Lung (tissue), 17 donors: ENCODE measurements at places on chromosomes 16 and 17.

DNA sequence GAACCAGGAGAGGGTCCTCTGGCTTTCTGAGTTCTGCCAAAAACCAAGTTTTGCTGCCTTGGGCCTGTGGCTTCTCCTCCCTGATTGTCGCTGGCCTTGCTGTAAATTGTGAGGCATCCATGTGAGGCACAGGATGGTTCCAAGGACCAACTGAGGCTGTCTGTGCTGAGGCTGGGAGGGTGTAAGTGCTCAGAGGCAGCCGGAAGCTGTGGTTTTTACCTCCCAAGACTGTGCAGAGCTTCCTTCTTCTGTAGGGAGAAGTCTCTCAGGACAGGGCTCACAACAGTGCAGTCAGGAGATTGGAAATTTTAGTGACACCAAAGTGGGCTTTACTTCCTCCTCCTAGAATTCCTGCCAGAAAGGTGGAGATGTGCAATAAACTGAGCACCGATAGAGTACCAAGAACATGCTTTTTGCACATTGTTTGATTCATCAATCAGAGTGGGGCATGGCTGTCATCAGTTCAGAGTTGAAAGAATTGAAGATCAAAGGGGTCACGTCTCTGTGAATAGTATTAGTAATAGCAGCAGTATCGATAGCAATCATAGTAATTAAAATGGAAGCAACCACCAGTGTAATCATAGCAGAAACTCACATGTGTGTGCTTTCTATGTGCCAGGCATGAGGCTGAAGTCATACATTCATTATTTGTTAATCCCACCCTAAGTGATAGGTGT lies 467.1 kb downstream of the WWOX start:
- no peaks in the 10 kb centered on the region for H3K27me3 ChIP-seq
- DNase-seq, result no peak
- no peaks in the 10 kb centered on the region for H3K4me1 ChIP-seq

GRCh38 chr17:65627891-65628643 lies 66.6 kb upstream of the AXIN2 start:
- H3K4me3 ChIP-seq, result no peak overlapping the region
- H3K27ac ChIP-seq, result no peak overlapping the region
- DNase-seq, result peak; percentile 27
- peaks cover 4% of the 10 kb centered on the region for H3K4me1 ChIP-seq
- H3K27me3 ChIP-seq, result no peaks in the 10 kb centered on the region
- no peaks in the 10 kb centered on the region for H3K36me3 ChIP-seq

DNA sequence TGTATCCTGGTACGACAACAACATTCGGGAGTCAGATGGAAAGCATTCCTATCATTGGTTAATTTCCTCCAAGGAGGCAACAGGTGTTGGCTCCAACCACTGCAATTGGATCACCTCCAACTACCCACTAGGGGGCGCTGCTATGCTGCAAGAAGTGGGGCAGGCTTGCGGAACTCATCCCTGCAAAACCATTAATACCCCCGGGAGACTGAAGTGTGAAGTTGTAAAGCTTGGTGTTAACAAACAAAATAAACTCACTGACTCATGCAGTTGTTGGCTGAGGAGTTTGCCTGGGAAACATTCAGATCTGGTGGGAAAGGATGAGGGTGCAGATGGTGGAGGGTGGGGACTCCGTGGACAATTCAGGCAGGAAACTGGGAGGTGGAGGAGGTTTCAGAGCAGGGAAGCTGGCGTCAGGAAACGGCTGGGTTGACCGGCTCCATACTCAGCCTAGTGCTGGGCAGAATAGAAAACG lies 84.9 kb downstream of the HS3ST2 start:
- DNase-seq, result peak; percentile 64
- H3K36me3 ChIP-seq, result no peaks in the 10 kb centered on the region
- no peaks in the 10 kb centered on the region for H3K27me3 ChIP-seq

- H3K4me3 ChIP-seq, result no peak overlapping the region
- H3K27ac ChIP-seq, result no peak overlapping the region
- H3K27me3 ChIP-seq, result no peaks in the 10 kb centered on the region
- H3K4me1 ChIP-seq, result peaks cover 2% of the 10 kb centered on the region
Measured at GRCh38 chr17:44236444-44236991, 17.0 kb upstream of the UBTF start.

DNA sequence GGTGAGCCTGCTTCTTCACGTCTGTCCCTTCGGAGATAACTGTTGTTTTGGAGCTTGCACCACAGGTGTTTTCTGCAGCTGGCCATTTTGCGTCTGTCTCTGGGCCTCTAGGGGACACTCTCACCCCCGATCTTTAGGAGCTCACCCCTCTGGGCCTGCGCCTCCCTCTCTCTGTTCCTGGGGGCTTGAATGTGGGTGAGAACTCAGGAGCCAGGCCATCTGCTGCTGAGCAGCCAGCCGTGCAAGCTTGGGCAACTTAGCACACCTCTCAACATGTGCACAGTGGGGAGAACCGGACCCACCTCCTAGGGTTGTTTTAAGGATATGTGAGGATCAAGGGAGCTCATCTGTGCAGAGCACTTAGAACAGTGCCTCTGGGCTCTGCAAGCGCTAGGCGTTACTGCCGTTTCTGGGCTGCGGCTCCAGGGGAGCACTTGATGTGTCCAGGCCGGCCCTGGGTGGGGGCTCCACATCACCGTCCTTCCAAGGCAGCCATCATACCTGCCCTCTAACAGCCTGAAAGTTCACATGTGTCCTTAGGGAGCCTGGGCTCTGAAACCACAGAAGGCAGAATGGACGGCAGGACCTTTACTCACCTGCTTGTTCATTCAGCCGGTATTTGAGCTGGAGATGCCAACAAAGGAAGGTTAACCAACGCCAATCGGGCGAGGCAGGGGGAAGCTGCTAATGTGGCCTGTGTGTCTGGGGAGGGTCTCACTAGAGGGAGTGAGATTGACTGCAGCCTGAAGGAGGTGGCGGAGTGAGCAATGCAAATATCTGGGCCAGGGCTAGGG lies 66.3 kb downstream of the MRC2 start:
- DNase-seq, result no peak
- H3K4me3 ChIP-seq, result no peak overlapping the region
- H3K36me3 ChIP-seq, result no peaks in the 10 kb centered on the region
- H3K27ac ChIP-seq, result no peak overlapping the region
- no peaks in the 10 kb centered on the region for H3K27me3 ChIP-seq

DNA sequence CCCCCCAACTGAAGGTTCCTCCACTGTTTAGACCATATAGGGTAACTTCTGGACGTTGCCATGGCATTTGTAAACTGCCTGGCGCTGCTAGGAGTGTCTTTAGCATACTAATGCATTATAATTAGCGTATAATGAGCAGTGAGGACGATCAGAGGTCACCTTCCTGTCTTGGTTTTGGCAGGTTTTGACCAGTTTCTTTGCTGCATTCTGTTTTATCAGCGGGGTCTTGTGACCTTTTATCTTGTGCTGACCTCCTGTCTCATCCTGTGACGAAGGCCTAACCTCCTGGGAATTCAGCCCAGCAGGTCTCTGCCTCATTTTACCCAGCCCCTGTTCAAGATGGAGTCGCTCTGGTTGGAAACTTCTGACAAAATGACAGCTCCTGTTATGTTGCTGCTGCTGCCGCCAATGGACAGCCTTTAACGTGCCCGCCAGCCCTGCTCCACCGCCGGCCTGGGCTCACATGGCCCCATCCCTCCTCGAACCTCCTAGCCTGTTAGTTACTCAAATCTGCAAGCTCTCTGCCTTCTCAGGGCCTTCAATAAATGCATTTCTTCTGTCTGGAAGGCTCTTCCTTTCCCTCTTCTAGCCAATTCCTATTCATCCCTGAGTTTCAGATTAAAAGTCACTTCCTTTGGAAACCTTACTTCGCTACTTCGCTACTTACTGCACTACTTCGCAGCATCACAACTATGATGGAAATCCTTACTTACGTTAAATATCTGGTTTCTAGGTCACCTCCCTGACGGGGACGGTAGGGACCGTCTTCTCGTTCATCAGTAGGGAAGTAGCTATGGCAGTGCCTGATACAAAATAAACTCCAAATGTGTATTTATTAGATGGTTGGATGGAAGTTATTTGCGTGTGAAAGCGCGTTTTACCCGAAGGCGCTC lies 640 bp upstream of the NAGLU start:
- H3K4me1 ChIP-seq, result peaks cover 28% of the 10 kb centered on the region
- H3K36me3 ChIP-seq, result peaks cover 3% of the 10 kb centered on the region
- peak overlapping the region; percentile 98 for H3K27ac ChIP-seq
- DNase-seq, result no peak
- peak overlapping the region; percentile 42 for H3K4me3 ChIP-seq

DNA sequence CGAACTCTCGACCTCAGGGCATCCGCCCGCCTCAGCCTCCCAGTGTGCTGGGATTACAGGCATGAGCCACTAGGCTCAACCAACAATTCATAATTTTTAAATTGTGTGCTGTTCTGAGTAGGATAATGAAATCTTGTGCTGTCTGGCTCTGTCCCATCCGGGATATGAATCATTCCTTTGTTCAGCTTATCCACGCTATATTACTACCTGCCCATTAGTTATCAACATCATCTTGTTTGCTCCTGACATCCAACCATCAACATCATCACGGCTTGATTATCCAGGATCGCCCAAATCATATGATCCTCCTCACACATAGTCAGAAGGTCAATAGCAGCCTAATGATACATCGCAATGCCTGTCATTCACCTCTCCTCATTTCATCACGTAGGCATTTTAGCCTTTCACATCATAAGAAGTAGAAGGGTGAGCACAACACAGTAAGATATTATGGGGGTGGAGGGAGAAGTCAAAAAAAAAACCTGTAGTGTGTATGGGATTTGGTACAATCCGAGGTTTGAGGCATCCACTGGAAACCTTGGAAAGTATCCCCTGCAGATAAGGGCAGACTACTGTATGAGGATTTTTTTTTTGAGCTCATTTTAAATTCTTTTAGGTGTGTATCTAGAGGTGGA lies 77.0 kb upstream of the SIAH1 start:
- H3K27ac ChIP-seq, result no peak overlapping the region
- no peaks in the 10 kb centered on the region for H3K36me3 ChIP-seq
- H3K4me1 ChIP-seq, result no peaks in the 10 kb centered on the region
- H3K27me3 ChIP-seq, result no peaks in the 10 kb centered on the region

DNA sequence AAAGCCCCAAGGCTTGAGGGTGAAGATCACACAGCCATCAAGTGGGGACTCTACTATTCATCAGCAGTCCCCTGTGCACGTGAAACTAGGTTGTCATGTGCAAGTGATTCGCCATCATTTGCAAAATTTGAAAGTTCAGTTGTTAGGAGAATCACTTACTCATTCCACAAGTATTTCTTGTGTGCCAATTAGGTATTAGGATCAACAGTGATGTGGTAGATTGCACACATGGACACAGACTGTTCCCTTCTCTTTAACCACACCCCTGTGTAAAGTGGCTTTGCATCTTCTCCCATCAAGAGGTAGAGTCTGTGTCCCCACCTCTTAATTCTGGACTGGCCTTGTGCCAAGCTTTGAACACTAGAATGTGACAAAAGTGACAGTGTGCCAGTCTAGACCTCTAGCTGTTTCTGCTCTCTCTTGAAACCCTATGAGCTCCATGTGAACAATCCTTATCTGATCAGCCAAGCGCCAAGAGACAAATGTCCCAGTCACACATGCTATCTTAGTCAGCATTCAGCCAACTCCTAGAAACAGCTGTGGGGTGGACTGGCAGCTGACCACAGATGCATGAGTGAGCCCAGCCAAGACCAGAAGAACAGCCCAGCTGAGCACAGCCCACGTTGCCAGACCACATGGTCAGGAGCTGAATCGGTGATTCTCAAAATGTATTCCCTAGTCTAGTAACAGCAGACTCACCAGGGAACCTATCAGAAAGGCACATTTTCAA lies 31.5 kb upstream of the SHISA9 start:
- H3K27me3 ChIP-seq, result no peaks in the 10 kb centered on the region
- no peak overlapping the region for H3K27ac ChIP-seq
- H3K36me3 ChIP-seq, result no peaks in the 10 kb centered on the region
- DNase-seq, result no peak
- H3K4me3 ChIP-seq, result no peak overlapping the region

DNA sequence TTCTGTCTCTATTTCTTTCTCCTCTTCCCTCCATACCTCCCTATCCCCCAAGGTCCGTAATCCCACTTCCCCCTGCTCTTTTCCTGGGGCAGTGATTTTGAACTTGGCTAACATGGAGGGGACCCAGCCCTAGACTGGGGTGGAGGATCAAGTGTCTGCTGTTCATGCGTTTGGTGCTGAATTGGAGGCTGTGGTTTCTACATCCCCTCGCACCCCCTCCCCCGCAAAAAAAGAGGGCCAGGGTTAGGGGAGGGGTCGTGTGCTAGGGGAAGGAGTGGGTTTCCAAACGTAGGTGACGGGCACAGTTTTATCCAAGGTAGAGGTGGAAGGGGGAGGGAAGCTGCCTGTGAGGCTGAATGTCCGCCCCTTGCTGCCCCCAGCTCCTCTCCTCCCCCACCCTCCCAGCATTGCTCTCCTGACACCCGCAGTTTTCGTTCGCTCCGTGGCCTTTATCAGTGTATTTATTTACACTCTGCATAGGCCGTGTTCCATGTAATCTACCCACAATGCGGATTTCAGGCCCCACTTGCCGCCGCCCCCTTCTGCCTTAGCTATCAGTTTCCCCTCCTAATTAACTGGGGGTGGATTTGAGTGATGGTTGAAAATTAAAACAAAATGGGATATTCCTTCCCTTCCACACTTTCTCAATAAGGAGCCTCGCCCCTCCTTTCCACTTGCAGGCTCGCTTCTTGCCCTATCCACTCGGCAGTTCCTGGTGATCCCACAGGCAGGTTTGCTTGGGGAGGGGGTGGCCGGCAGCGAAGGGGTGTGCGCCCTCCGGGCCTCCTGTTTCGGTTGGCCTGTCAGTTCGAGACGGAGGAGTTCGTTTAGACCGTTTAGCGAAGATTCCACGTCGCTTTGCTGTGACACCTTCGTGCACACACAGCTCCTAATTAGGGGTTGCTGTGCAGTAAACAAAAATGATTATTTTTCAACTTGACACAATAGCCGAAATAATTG lies 2.0 kb downstream of the GNAO1 start:
- H3K4me1 ChIP-seq, result no peaks in the 10 kb centered on the region
- H3K27ac ChIP-seq, result no peak overlapping the region
- H3K4me3 ChIP-seq, result no peak overlapping the region
- H3K36me3 ChIP-seq, result no peaks in the 10 kb centered on the region
- peak; percentile 73 for DNase-seq
- H3K27me3 ChIP-seq, result peaks cover 6% of the 10 kb centered on the region

DNA sequence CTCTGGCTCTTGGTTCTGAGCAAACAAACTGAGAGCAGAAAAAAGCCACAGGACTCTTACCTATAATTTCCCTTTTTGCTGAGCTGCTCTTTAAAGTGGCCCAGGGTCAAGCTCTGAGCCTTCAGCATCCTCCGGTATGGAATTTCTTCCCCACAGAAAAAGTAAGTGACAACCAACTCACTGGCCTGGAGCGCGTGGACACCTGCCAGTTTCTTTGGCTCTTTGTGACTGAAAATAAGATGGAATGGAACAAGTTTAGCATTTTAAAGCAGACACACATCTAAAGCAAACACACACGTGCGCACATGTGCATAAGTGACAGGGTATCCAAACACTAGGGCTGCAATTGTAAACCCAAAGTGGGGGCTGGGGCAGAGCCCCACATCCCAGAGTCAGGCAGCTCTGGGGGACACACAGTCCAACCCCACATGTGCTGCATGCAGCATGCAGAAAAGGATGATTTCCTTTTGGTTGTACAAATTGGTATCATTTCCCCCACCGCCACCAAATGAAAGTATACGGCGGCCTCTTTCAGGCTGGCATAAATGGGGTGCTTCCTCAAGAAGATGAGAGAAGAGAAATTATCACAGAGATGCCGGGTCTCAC lies 27.5 kb downstream of the AXIN2 start:
- H3K27ac ChIP-seq, result no peak overlapping the region
- H3K36me3 ChIP-seq, result peaks cover 68% of the 10 kb centered on the region
- H3K4me3 ChIP-seq, result no peak overlapping the region
- H3K27me3 ChIP-seq, result no peaks in the 10 kb centered on the region
- peaks cover 5% of the 10 kb centered on the region for H3K4me1 ChIP-seq
- no peak for DNase-seq

GRCh38 chr17:68432086-68432864 lies 25.0 kb downstream of the WIPI1 start:
- DNase-seq, result no peak
- H3K27ac ChIP-seq, result no peak overlapping the region
- peaks cover 21% of the 10 kb centered on the region for H3K36me3 ChIP-seq
